ENCODE measurements at places on chromosomes 12 and 14. TPM values are rescaled to one million over a fixed set of nuclear protein-coding genes. Genes with fewer than 3 reads are reported as not detected.
A peak's percentile ranks its signal among the peaks of the same experiment; 100 is the strongest.

GRCh38 chr12:81668475-81668874 is 90.7 kb downstream of the PPFIA2 start:
- DNase-seq: no peak

LALBA gene
- not detected for total RNA-seq

- peak; percentile 68 for DNase-seq
Measured at GRCh38 chr12:14403711-14404196, 38.3 kb downstream of the ATF7IP start.

DNA sequence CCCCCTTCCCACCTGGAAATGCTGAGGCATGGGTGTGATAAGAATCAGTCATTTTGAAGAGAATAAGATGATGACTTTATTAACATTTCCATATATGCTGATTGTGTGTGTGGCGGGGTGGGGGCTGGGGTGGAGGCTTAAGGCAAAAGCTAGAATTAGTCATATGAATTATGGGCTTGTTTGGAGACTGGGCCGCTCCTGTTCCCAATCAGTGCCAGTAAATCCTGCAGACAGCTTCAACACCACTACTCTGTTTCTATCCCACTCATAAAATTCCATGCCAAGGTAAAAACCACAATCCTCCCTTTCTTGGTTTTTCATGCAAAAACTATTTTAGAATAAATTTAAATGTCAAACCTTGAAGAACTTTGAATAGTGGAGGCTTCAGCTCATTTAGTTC is 29.9 kb upstream of the SLC38A2 start:
- no peak for DNase-seq

SLC16A7 gene
- 3.3 TPM for total RNA-seq

DNA sequence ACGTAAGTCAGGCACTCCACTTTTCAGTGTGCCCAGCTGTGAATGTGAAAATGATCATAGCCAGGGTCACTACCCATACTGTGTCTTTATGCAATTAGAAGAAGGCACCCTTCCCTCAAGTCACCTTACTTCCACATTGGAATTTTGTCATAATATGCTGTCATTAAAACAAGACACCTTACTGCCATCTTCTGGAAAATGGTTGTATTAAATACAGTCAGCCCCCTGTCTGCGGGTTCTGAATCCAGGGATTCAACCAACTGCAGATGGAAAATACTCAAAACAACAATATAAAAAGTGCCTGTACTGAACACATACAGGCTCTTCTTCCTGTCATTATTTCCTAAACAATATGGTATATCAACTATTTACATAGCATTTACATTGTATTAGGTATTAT is 70.2 kb upstream of the TBX5 start:
- DNase-seq: peak; percentile 5

WBP11 gene
- total RNA-seq: 12.0 TPM

DNA sequence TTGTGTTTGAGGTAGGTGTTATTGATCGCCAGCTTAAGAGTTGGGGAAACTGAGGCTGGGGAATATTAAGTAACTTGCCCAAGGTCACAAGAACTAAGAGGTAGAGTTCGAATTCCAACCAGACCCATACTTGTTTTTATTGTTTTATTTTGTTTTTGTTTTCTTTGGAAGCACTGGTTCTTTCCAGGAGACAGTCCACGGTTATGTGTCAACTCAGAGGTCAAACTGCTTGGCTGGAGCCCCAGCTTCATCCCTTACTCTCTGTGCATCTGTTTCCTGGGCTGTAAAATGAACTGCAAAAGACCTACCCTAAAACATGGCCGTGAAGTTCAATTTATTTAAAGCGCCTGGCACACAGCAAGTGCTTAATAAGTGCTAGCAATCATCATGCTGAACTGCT is 74.4 kb upstream of the MAP1LC3B2 start:
- peak; percentile 62 for DNase-seq

- DNase-seq: no peak
Measured at GRCh38 chr14:68157971-68158371, 338.4 kb downstream of the RAD51B start.

- DNase-seq: no peak
Measured at GRCh38 chr14:63515240-63515639, 27.9 kb downstream of the PPP2R5E start.

ARHGEF25 gene
- total RNA-seq: 1.6 TPM

TEX52 gene
- not detected for total RNA-seq

TRIM9 gene
- not detected for total RNA-seq

DNA sequence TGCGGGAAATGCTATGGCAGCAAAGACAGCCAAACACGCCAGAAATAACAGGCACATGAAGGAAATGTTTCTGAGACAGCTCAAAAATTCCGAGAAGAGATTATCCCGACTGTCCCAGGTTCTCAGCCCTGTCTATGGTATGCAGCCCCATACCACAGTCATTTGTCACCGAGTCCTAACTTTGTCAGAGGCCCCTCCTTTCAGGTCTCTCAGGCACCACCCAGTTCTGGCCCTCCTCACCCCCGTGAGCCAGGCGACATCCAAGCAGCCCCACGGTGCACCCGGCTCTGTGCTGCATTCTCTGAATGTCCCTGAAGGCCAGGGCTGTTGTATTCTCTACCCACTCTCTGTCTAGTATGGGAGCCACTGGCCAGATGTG is 24.0 kb downstream of the SSH1 start:
- DNase-seq: peak; percentile 80

DNA sequence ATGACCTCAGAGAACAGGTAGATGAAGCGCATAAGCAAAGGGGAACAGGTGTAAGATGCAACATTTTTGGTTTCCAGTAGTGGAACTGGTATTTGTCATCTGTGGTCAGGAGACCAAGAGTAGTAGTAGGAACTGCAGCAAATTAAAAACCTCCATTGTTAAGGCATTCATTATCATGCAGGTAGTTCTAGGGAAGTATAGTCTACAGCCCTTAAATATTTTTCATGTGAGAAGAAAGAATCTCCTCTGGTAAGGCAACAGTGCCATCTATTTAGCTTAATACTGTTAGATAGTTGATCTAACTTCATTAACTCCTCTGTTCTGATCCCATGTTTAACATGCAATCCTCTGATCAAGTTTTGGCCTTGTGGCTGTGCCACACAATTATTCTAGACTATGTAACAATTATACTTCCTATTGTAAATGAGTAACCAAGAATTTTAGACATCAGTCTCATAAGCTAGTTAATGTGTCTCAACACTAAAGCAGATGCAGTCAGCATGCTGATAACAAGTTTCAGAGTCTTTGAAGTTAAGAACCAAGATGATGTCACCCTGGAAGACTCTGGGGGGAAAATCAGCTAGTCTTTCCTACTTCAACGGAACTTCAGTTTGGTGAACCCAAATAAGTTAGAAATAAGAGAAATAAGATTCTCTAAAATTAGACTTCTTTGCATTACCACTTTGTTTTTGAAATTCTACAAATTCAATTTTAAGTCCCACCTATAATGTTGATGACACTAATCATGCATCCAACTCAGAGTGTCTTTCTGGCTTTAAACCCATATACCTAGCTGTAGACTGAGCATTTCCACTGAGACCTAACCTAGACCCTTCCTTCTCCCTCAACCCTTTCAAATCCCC is 70.9 kb downstream of the STXBP6 start:
- DNase-seq: no peak

DNA sequence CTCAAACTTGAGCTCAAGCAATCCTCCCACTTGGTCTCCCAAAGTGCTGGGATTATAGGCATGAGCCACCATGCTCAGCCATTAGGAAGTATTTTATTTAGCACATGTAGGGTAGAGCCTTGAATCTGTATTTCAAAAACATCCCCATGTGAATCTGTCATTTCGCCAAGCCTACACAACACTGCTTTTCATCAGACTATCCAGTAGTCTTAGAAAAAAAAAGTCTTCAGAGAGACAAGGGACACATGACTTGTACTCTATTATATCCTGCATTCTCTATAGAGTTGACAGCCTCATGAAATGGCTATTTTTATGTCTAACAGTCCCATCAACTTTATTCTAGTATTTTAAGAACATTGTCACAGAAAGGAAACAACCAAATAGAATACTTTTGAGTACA is 35.4 kb downstream of the TM7SF3 start:
- no peak for DNase-seq

CIDEB gene
- 2.4 TPM for total RNA-seq

- DNase-seq: no peak
Measured at GRCh38 chr12:74820324-74820723, 282.7 kb downstream of the ATXN7L3B start.

- no peak for DNase-seq
Measured at GRCh38 chr14:76257111-76257803, 105.5 kb downstream of the GPATCH2L start.

GRCh38 chr12:62256408-62257096 is 3.7 kb upstream of the USP15 start:
- peak; percentile 24 for DNase-seq

DNA sequence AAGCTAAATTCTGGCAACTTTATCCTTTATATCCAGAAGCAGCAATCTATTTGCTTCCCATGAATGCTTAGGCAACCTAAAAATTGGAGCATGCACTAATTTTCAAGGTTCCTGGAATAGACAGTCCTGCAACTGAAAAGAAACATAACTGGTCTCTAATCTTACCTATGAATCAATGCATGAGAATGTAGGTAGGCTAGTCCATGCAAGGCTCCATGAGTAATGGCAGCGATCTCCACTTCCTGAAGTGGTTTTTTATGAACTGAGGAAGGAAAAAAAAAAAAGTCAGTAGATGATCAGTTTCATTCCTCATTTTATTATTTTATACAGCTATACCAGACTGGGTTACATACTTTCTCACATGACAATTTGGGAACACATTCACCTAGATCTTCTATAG is 102.0 kb downstream of the PEBP1 start:
- no peak for DNase-seq

DNA sequence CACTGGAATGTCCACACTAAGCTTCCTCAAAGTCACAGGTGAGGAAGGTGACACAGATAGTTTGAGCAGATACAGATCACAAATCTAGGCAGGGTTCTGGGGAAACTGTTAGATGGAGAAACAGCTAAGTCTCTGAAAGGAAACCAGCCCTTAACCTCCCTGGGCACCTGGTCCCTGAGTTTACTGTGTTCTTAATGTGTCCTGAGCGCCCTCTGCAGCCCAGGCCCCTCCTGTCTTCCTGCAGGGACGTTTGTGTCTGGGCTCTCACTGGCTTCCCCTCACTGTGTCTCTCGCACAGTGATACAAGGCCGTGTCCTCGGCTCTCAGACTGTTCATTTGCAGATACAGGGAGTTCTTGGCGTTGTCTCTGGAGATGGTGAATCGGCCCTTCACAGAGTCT is 684.3 kb downstream of the TMEM121 start:
- no peak for DNase-seq

- no peak for DNase-seq
Measured at GRCh38 chr14:99077076-99077843, 194.7 kb downstream of the BCL11B start.

DNA sequence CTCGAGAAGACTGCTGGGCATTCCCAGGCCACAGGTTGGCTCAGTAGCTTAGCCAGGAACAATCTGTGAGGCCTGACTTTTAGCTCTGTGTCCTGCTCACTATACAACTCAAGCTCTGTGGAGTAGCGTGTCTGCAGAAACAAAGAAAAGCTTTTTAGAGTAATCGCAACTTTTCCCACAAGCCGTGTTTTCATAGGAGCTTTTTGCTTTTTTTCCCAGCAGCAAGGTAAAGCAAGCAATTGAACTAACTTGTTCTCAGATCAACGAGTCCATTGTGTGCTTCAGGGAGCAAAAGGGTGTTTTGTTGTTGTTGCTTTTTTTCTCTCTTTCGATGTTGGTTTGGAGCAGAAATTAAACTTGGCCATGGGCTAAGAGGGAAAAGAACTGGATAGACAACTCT is 97.3 kb upstream of the BCL2L14 start:
- no peak for DNase-seq

DPF3 gene
- total RNA-seq: 0.38 TPM

- no peak for DNase-seq
Measured at GRCh38 chr12:62299617-62300016, 39.4 kb downstream of the USP15 start.

Measured in dermis microvascular lymphatic vessel endothelial cell (primary cell).